Naive thymus-derived CD8-positive, alpha-beta T cell (primary cell): ENCODE measurements at places on chromosomes 1 and 21.

DNA sequence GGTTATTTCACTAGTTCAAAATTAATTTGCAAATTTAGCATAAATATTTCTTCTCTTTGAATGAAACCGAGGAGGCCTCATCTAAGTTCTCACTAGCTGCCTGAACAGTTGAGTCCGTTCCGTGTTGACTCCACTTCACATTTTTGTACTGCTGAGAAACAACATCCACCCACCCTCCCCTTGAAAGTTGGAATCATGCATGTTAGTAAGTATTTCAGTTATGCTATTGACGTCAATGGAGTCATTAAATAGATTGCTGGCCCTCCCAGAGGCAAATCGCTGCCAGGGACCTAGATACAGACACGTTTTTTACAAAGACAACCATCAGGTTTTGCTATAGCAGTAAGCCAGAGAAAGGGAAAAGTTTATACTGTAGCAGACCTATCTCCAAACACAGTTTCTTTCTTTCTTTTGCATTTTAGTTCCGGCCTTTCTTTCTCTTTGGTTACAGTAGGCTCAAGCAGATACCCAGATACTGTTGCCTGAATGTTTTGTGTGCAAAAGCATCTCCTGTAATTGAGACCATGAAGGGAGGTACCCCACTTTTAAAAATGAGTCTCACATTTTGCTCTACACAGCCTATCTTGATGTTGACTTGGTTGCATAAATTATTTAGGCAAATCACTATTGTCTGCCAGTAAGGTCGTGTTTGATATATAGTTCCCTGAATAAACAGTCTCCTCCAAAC lies 262.6 kb upstream of the SGIP1 start:
- DNase-seq = no peak
- H3K27ac ChIP-seq = peak overlapping the region; percentile 40
- H3K36me3 ChIP-seq = no peaks in the 10 kb centered on the region
- H3K4me3 ChIP-seq = peak overlapping the region; percentile 8
- peaks cover 49% of the 10 kb centered on the region for H3K4me1 ChIP-seq
- no peaks in the 10 kb centered on the region for H3K27me3 ChIP-seq

DNA sequence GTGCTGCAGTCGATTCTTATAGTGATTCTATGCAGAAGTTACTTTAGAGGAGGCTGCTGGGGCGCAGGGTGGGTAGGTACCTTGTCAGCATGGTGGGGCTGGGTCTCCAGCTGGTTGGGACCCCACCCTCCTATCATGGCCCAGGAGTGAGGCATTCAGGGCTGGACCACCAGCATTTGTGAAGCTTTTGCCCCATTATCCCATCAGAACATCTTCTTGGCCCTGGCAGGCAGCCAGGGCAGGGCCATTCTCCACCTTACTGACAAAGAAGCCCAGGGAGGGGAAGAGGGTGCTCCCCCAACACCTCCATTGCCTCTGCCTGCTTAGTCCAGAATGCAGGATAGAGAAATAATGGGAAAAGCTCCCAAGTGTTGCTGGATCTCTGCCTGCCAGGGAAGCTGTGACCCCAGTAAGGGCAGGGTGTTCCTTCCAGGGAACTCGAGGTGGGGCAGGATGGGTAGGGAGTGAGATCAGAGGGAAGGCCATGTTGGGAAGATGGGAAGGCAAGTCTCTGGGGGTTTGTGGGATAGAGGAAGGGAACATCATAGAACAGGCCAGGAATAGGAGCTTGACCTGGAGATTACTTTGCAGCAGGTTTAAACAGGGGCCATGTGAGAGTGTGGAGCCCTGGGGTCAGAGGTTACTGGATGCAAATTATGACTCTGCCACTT lies 16.2 kb upstream of the SLC2A1 start:
- H3K27me3 ChIP-seq = no peaks in the 10 kb centered on the region
- H3K27ac ChIP-seq = peak overlapping the region; percentile 15
- H3K4me3 ChIP-seq = no peak overlapping the region
- DNase-seq = no peak

GRCh38 chr1:51472359-51472758 lies 46.7 kb downstream of the EPS15 start:
- peaks cover 57% of the 10 kb centered on the region for H3K36me3 ChIP-seq
- no peak for DNase-seq
- no peak overlapping the region for H3K4me3 ChIP-seq
- H3K27me3 ChIP-seq = no peaks in the 10 kb centered on the region
- H3K4me1 ChIP-seq = peaks cover 10% of the 10 kb centered on the region
- no peak overlapping the region for H3K27ac ChIP-seq

DNA sequence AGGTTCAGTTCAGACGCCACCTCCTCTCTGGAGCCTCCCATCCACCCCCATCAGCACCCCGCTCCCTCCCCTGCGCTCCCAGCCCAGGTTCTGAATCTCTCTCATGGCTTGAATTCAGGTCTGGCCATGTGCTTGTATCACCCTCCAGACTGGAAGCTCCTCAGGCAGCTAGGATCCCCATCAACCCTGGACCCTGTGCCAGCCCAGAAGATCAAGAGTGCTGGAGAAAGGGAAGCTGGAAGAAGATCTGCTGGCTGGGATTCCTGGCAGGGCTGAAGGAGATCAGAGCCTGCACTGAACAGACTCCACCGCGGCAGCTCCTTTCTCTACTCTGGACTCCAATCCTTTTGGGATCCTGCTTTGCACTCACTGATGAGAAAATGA lies 11.7 kb upstream of the TINAGL1 start:
- no peak overlapping the region for H3K27ac ChIP-seq
- H3K27me3 ChIP-seq = peaks cover 12% of the 10 kb centered on the region

DNA sequence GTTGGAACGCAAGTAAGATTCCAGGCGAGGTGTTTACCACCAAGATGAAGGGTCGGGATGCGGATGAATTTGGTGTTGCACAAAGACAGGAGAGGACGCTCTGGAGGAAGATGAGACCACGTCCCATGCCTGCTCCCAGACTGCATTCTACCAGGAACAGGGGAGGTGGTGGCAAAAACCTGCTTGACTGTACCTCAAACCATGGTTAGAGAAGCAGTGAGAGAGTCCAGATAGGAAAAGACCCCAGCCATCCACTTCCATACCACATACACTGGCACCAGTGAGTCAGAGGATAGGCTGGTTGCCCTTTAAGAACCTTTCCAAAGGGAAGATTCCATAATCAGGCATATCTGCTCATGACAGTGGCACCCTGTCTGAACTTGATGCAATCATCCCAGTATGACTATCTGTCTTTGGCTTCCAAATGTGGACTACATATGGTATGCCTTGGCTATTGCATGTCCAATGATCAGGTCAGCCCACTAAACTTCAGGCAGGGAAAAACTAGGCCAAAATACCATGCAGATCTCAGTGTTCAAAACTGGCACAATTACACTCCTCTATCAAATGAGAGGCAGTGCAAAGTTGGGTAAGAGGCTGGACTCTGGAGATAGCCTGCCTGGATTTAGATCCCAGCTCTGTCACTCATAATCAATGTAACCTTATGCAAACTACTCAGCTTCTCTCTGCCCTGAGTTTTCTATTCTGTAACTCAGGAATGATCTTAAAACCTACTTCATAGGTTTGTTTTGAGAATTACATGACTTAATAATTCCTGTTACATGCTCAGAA lies 20.6 kb downstream of the NPR1 start:
- peaks cover 3% of the 10 kb centered on the region for H3K4me1 ChIP-seq
- no peak overlapping the region for H3K4me3 ChIP-seq
- peaks cover 13% of the 10 kb centered on the region for H3K27me3 ChIP-seq
- no peaks in the 10 kb centered on the region for H3K36me3 ChIP-seq
- H3K27ac ChIP-seq = no peak overlapping the region

DNA sequence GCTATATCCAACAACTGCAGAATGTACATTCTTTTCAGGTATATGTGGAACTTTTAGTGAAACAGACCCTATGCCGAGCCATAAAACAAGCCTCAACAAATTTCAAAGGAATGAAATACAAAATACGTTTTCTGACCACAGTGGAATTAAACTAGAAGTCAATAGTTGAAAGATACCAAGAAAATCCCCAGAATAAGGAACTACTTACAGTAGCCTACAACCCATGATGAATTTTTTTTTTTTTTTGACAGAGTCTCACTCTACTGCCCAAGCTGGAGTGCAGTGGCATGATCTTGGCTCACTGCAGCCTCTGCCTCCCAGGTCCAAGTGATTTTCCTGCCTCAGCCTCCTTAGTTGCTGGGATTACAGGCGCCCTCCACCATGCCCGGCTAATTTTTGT lies 83.4 kb downstream of the RUNX3 start:
- H3K27me3 ChIP-seq = no peaks in the 10 kb centered on the region
- H3K4me1 ChIP-seq = peaks cover 36% of the 10 kb centered on the region
- no peaks in the 10 kb centered on the region for H3K36me3 ChIP-seq
- H3K27ac ChIP-seq = no peak overlapping the region
- DNase-seq = no peak

DNA sequence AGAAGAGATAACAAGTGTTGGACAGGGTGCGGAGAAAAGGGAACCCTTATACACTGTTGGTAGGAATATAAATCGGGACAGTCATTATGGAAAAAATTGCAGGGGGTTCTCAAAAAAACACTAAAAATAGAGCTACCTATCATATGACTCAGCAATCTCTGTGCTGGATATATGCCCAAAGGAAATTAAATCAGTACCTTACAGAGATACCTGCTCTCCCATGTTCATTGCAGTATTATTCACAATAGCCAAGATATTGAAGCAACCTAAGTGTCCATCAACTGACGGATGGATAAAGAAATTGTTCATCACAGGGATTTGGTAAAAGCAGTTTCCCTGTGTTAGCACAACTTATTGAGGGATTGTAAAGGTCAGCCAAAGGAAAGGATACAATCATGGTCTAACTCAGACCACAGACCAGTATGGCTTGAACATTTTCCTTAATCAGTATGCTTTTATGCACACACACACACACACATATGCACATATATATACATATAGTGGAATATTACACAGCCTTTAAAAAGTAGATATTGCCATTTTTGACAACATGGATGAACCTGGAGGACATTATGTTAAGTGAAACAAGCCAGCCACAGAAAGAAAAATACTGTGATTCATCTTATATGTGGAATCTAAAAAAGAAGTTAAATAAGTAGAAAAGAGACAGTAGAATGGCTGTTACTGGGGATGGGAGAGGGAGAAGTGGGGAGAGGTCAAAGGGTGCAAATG lies 44.2 kb upstream of the IRF2BP2 start:
- DNase-seq = no peak
- H3K4me3 ChIP-seq = no peak overlapping the region
- H3K36me3 ChIP-seq = no peaks in the 10 kb centered on the region
- no peaks in the 10 kb centered on the region for H3K27me3 ChIP-seq
- peaks cover 2% of the 10 kb centered on the region for H3K4me1 ChIP-seq

DNA sequence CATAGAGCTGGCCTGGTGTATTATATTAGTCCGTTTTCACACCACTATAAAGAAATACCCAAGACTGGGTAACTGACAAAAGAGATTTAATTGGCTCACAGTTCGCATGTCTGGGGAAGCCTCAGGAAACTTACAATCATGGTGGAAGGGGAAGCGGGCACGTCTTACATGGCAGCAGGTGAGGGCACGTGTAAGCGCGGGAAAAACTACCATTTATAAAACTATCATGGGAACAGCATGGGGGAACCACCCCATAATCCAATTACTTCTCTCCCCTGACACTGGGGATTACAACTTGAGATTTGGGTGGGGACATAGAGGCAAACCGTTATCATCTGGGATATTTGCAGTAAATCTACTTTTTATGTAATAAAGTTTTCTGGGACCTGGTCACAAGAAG lies 6.8 kb downstream of the IER5 start:
- peaks cover 72% of the 10 kb centered on the region for H3K4me1 ChIP-seq
- no peaks in the 10 kb centered on the region for H3K27me3 ChIP-seq
- no peak for DNase-seq
- no peak overlapping the region for H3K4me3 ChIP-seq

DNA sequence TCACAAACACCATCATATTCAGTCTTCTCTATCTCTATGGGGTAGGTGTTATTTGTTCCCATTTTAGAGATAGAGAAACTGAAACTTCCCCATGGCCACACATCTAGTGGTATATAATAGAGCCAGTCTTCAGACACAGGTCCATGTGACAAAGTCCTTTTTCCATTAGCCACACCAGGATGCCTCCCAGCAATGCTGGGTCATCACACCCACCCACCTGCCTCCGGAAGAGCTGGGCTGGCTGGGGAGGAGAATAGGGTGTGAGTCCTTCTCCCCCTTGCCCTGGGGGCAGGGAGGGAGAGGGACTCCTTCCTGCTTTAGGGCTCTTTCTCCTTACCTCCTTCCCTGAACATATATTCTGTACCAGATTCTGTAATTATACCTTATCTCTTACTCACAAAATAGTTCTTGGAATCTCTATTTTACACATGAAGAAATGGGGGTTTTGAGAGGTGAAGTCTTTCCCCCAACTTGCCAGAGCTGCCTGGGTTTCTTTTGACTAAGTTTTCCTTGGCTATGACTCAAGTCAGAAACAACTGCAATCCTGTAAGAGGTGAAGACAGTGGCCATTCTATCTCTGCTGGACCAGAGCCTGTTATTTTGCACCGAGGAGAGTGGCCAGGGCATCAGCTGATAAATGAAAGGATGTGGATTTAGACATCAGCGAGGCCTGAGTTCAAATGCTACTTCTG lies 30.0 kb downstream of the SOX13 start:
- H3K4me3 ChIP-seq = peak overlapping the region; percentile 53
- DNase-seq = no peak
- no peaks in the 10 kb centered on the region for H3K27me3 ChIP-seq

DNA sequence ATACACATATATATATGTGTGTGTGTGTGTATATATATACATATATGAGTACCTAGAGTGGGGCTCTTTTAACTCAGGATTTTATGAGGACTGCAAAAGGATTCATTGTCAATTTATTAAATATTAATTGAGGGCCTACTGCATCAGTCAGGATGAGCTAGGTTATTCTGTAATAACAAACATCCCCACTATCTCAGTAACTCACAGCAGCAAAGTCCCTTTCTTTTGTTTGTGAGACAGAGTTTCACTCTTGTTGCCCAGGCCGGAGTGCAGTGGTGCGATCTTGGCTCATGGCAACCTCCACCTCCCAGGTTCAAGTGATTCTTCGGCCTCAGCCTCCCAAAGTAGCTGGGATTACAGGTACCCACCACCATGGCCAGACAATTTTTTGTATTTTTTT lies 63.8 kb upstream of the FAM20B start:
- H3K4me3 ChIP-seq = no peak overlapping the region
- H3K27ac ChIP-seq = no peak overlapping the region
- no peak for DNase-seq
- H3K27me3 ChIP-seq = peaks cover 1% of the 10 kb centered on the region
- no peaks in the 10 kb centered on the region for H3K36me3 ChIP-seq
- no peaks in the 10 kb centered on the region for H3K4me1 ChIP-seq

DNA sequence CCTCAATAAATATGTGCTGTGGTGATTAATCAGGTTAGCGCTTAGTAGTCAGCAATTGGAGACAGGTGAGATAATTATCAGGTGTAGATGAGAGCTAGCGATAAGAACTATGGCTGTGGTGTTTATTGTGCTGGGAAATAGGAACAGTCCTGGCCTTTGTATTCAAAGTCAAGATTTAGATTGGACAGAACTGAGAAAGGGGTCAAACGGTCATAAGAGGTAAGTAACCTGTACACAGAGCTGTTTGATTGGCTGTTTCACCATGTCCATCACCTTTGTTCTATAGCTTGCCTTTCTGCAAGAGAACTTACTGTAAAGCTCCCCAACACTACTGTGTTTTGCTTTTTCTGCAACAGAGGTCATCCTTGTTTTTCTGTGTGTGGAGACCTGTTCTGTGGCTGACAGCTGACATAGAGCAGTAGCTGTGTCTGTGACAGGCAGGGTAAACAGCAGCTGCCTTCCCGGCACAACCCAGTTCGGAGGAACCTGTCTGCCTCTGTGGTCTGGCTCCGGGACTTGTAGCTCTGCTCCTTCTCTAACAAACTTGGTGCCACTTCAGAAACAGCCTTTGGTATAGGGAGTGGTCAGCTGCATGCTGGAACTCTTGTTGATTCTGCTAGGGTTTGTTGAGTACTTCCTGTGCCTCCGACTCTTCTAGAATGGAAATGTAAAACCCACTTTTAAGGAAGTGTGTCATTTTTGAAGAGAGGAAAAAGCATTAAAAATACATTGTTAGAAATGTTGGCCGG lies 21.1 kb upstream of the CDC42 start:
- H3K4me1 ChIP-seq = peaks cover 15% of the 10 kb centered on the region
- H3K27ac ChIP-seq = peak overlapping the region; percentile 95
- no peaks in the 10 kb centered on the region for H3K36me3 ChIP-seq
- peak overlapping the region; percentile 79 for H3K4me3 ChIP-seq
